Mesothelial cell of epicardium (in vitro differentiated cells): ENCODE measurements at places on chromosomes 3 and 15.
A peak's percentile ranks its signal among the peaks of the same experiment; 100 is the strongest.

DNA sequence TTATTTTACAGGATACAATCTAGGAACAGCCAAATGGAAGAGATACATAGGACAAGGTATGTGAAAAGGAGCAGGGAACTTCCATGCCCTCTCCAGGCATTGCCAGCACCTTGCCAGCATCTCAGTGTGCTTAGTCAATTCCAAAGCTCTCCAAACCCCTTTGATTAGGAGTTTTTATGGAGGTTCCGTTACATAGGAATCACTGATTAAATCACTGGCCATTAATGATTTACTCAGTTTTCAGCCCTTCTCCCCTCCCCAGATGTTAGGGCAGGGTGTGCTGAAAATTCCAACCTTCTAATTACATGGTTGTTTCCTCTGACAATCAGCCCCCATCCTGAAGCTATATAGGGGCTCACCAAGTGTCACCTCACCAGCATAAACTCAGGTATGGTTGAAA lies 11.5 kb downstream of the MYLK start:
- H3K36me3 ChIP-seq = no peaks in the 10 kb centered on the region
- H3K4me1 ChIP-seq = no peaks in the 10 kb centered on the region
- no peaks in the 10 kb centered on the region for H3K27me3 ChIP-seq
- no peak overlapping the region for H3K27ac ChIP-seq

- H3K4me1 ChIP-seq = peaks cover 1% of the 10 kb centered on the region
- H3K4me3 ChIP-seq = no peak overlapping the region
- no peak for DNase-seq
These were observed 128.0 kb downstream of the LRIG1 start for GRCh38 chr3:66372681-66373350.

DNA sequence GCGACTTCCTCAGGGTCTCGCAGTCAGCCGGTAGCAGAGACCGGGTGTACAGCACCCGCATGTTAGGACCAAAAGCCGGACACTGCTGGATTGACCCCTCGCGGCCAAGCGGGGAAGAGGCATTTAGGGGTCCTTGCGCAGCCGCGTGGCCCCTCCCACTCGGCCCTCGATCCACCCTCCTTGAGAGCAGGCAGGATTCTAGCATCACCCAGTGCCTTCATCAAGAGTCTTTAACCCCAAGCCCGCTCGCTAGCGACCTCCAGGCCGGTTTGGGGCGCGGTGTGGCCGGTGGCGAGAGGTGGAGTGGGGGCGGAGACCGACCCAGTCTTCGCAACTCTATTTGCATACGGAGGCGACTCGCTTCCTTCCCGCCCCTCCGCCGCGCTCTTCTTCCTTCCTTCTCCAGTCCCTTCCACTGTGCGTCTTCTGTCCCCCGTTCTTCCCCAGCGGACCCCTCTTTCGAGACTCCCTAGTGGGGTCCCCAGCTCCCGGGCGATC lies at the start of gene ST6GAL1:
TSS of gene ST6GAL1 (plus strand) at position 384 of the 498 bp plus-strand sequence. CDS start 112,178 bp downstream, outside the sequence.
- peaks cover 16% of the 10 kb centered on the region for H3K27me3 ChIP-seq
- peaks cover 21% of the 10 kb centered on the region for H3K4me1 ChIP-seq
- H3K4me3 ChIP-seq = peak within 1 kb of the TSS; percentile 93
- peak within 1 kb of the TSS; percentile 85 for H3K27ac ChIP-seq
- no peak for DNase-seq

DNA sequence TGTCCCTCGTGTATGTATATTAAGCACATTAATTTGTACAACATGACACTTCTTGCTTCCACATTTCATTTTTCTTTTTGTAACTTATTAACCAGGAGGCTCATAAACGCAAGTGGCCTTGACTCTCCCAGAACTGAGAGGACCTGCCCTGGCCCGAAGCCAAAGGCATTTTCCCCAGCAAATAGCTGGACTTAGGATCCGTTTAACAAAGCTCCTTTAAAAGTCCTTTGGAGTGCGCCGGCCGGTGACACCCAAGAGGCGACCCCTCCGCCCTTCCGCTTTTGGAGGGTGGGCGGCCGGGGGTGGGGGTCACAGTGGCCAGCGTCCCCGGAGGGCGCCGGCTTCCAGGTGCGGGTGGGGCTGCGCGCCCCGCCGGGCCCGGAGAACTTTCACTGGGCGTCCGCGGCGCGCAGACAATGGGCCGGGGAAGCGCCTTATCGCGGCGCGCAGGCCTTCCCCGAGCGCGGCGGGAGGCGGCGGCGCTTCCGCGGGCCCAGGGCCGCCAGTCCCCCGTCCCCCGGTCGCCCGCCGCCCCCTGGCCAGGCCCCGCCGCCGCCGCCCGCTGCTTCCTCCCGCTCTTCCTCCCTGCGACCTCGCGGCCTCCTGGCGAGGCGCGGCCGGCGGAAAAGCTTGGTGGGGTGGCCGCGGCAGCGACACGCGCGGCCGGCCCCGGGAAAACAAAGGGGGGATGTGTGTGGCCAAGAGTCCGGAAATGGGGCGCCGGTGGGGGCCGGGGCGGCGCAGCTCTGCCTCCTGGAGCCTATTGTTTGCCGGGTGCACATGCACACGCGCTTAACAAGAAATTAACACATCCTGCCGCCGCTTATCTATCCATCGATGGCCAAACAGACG lies 613.4 kb downstream of the MCTP2 start:
- peak overlapping the region; percentile 94 for H3K27ac ChIP-seq
- no peaks in the 10 kb centered on the region for H3K27me3 ChIP-seq

DNA sequence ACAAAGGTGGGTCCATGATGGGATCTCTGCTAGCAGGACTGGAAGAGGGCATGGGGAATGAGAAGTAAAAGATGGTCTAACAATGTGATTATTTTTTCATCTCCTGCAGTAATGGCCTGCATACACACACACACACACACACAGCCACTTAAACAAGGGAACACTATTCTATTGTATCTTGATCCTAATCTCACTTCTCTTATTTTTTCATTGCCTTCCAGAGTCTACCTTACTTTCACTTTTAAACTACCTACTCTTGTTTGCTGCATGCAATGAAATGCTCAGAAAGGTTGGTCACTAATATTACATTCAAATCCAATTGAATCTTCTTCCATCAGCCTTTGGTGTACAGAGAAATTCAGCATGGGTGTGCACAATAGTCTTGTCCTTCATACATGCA lies 853.8 kb downstream of the IGSF11 start:
- no peaks in the 10 kb centered on the region for H3K36me3 ChIP-seq
- no peak overlapping the region for H3K27ac ChIP-seq
- H3K4me1 ChIP-seq = no peaks in the 10 kb centered on the region

GRCh38 chr3:186260726-186261125 lies 101.3 kb downstream of the DGKG start:
- peaks cover 13% of the 10 kb centered on the region for H3K27me3 ChIP-seq
- peaks cover 17% of the 10 kb centered on the region for H3K4me1 ChIP-seq
- no peak overlapping the region for H3K4me3 ChIP-seq
- H3K27ac ChIP-seq = no peak overlapping the region
- no peak for DNase-seq

GRCh38 chr15:87752250-87752951 lies 504.1 kb downstream of the NTRK3 start:
- peaks cover 4% of the 10 kb centered on the region for H3K27me3 ChIP-seq
- H3K36me3 ChIP-seq = no peaks in the 10 kb centered on the region
- no peak overlapping the region for H3K4me3 ChIP-seq
- peak overlapping the region; percentile 94 for H3K27ac ChIP-seq
- no peak for DNase-seq

DNA sequence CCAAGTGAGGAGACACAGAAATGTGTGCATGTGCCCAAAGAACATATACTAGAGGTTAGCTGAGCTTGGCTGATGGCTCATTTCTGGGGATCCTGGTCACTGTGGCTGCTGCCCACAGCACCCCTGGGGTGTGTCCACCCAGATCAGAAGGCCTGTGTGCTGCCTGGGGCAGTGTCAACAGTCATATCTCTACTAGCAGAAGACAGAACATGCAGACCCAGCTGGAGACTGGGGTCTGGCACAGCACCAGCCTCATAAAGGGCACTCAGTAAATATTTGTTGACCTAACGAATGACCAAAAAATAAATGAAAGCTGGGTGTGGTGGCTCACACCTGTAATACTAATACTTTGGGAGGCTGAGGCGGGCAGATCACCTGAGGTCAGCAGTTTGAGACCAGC lies 16.4 kb downstream of the CHRNA3 start:
- no peak overlapping the region for H3K27ac ChIP-seq
- DNase-seq = no peak
- H3K36me3 ChIP-seq = peaks cover 6% of the 10 kb centered on the region
- peaks cover 19% of the 10 kb centered on the region for H3K27me3 ChIP-seq

DNA sequence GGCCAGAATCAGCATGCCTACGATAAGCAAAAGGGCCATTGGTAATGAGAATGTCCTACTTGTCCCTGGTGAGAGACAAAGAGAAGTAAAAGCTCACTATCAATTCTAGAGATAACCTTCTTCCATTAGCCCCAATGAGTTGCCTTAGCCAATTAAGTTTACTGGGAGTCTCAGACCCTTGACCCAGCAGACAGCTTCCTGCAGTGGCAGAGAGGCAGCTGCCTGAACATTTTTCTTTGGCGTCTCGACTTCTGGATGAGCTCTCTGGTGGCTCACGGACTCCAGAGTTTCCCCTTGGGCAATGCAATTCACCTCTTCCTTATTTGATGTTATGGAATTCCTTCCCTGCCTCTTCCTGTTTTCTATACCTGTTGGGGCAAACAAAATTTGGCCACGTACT lies 1034.4 kb downstream of the NAALADL2 start:
- no peaks in the 10 kb centered on the region for H3K27me3 ChIP-seq
- no peak for DNase-seq
- no peaks in the 10 kb centered on the region for H3K36me3 ChIP-seq

- no peak overlapping the region for H3K27ac ChIP-seq
- DNase-seq = no peak
- H3K4me1 ChIP-seq = no peaks in the 10 kb centered on the region
- H3K36me3 ChIP-seq = peaks cover 33% of the 10 kb centered on the region
- no peaks in the 10 kb centered on the region for H3K27me3 ChIP-seq
- H3K4me3 ChIP-seq = no peak overlapping the region
These were observed 14.1 kb downstream of the LYSMD4 start for GRCh38 chr15:99719096-99719541.

- H3K4me1 ChIP-seq = peaks cover 53% of the 10 kb centered on the region
- no peaks in the 10 kb centered on the region for H3K27me3 ChIP-seq
- DNase-seq = no peak
- H3K4me3 ChIP-seq = no peak overlapping the region
- peak overlapping the region; percentile 98 for H3K27ac ChIP-seq
- H3K36me3 ChIP-seq = no peaks in the 10 kb centered on the region
These were observed 74.2 kb upstream of the RNU6-1 start for GRCh38 chr15:67914028-67914427.

- no peaks in the 10 kb centered on the region for H3K36me3 ChIP-seq
- no peak overlapping the region for H3K4me3 ChIP-seq
- no peak for DNase-seq
- no peaks in the 10 kb centered on the region for H3K4me1 ChIP-seq
- H3K27ac ChIP-seq = no peak overlapping the region
- peaks cover 51% of the 10 kb centered on the region for H3K27me3 ChIP-seq
These were observed 46.4 kb upstream of the SLCO3A1 start for GRCh38 chr15:91807122-91807521.

DNA sequence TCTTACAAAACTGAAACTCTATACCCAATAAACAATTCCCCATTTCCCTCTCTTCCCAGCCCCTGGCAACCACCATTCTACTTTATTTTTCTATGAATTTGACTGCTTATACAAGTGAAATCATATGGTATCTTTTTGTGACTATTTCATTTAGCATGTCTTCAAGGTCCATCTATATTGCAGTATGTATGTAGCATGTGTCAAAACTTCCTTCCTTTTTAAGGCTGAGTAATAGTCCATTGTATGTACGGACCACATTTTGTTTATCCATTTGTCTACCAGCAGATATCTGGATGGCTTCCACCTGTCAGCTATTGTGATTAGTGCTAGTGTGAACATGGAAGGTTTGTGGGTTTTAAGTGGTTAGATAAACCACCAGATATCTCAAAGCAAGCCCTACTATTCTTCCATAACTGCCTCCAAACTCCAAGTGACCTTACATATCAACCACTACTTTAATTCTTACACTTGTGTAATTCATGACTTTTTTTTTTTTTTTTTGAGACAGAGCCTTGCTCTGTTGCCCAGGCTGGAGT lies 134.7 kb downstream of the TMCC1 start:
- DNase-seq = no peak
- no peak overlapping the region for H3K4me3 ChIP-seq
- peaks cover 34% of the 10 kb centered on the region for H3K36me3 ChIP-seq

GRCh38 chr3:178417736-178418135 lies 118.5 kb upstream of the KCNMB2 start:
- no peak overlapping the region for H3K27ac ChIP-seq
- H3K27me3 ChIP-seq = no peaks in the 10 kb centered on the region
- H3K4me3 ChIP-seq = no peak overlapping the region

GRCh38 chr3:145716519-145716918 lies 444.5 kb downstream of the PLOD2 start:
- no peak for DNase-seq
- no peaks in the 10 kb centered on the region for H3K27me3 ChIP-seq
- peaks cover 7% of the 10 kb centered on the region for H3K4me1 ChIP-seq
- peaks cover 5% of the 10 kb centered on the region for H3K36me3 ChIP-seq
- H3K4me3 ChIP-seq = no peak overlapping the region

- no peaks in the 10 kb centered on the region for H3K27me3 ChIP-seq
- DNase-seq = no peak
- peak overlapping the region; percentile 26 for H3K27ac ChIP-seq
- H3K4me1 ChIP-seq = peaks cover 21% of the 10 kb centered on the region
- H3K4me3 ChIP-seq = no peak overlapping the region
These were observed 42.9 kb upstream of the TSC22D2 start for GRCh38 chr3:150365132-150365604.

DNA sequence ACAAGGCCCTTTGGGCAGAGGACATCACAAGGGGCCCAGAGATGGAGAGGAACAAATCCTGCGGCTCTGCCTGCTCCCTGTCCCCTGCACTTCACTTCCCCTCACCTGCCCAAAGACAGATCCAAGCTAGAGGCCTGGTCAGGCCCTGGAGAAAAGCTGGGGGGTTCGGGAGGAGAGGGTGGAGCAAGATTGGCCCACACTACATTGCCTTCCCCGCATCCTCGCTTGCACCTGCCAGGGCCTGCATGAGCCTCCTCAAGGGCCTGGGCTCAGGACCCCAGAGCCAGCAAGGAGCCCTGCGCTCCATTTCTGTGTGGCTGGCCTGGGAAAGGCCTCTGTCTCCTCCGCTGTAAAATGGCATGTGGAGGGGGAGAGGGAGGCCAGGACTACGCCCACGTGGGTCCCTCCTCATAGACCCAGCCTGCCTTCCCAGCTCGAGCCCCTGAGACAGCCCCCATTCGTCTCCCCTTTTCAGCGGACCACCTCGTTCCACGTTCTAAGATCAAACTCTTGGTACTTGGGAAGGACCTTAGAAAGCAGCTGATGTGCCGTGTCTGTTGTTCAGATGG lies 106.0 kb downstream of the HMG20A start:
- H3K36me3 ChIP-seq = no peaks in the 10 kb centered on the region
- peaks cover 58% of the 10 kb centered on the region for H3K4me1 ChIP-seq
- H3K4me3 ChIP-seq = no peak overlapping the region
- DNase-seq = no peak
- peak overlapping the region; percentile 96 for H3K27ac ChIP-seq

- DNase-seq = no peak
- no peaks in the 10 kb centered on the region for H3K36me3 ChIP-seq
- peaks cover 18% of the 10 kb centered on the region for H3K4me1 ChIP-seq
- no peak overlapping the region for H3K27ac ChIP-seq
- H3K27me3 ChIP-seq = peaks cover 2% of the 10 kb centered on the region
These were observed 191.8 kb downstream of the LSAMP start for GRCh38 chr3:116253511-116253910.
